ENCODE measurements at places on chromosomes 5 and 9.
A peak's percentile ranks its signal among the peaks of the same experiment; 100 is the strongest.

GRCh38 chr5:179180921-179181645, 120.9 kb downstream of the ZNF354C start:
- DNase-seq = no peak

DNA sequence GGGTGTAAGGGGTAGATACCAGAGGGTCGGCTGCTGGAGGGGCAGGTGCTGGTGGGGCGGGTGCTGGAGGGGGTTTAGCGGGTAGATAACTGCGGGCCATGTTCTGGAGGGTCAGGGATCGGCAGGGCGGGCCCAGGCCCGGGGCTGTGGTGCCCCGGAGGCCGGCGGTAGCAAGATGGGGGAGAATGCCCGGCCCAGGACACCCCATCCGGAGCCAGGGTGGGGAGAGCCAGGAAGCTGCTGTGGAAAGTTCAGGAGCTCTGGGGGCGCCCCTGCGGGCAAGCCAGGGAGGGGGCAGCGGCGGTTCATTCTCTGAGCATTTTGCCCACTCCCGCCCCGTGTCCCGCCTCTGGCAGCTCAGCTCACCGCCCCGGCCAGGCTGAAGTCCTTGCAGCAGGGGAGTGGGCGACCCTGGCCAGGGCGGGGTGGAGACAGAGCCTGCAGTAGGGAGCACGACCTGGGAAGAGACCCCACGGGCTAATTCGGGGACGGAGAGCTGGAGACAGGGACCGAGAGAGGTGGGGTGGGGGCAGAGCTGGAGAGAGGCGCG, 538 bp downstream of the PRRT1B start:
- no peak for DNase-seq

DNA sequence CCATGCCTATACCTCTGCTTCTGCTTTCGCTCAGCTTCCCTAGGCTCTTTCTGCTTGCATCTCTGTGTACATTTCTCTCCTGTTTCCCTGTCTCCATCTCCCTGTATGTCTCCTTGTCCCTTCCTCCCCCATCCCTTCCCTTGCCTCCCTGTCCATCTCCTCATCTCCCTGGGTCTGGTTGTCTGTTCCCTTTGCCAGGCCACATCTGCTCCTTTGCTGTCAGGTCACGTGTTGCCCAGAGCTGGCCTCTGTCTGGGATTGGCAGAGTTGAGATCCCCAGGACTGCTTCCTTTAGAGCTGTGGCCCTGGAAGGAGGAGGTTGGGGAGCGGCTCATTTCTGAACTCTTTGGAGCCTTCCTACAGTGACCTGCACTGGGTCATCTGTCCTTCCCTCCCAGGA, 31.8 kb upstream of the PTGS1 start:
- DNase-seq = no peak

- no peak for DNase-seq
These were observed 20.9 kb upstream of the OR5C1 start for GRCh38 chr9:122767817-122768216.

DNA sequence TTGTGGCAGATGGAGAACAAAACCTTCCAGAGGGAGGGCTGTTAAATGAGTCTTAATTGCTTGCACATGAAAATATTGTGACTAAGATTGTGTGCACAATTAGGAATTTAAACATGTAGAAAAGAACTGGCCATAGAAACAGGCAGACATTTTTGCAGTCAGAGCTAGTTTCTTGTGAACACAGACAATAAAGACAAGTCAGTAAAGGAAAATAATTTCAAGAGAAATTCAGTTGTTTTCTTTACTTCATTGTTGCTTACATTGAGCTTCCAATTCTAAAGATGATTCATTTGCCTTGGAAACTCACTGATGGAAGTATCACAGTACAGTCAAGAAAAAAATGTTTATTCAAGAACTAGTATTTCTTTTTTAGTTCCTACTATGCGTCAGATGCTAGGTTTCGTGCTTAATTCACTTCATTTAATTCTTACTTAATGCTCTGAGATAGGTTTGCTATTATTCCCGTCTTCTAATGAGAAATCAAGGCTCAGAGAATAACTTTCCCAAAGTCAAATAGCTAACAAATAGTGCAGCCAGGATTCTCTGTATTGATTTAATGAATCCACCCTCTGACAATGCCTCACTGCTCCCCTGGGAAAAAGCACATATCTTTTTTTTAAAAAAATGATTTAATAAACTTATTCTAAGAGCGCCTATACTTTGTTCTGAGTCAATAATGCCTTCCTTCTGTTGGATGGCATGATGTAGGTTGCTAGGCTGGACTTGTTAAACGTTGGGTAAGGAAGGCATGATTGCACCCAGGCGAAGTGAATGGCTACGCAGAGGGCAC, 581.4 kb downstream of the RAB3C start:
- DNase-seq = no peak

DNA sequence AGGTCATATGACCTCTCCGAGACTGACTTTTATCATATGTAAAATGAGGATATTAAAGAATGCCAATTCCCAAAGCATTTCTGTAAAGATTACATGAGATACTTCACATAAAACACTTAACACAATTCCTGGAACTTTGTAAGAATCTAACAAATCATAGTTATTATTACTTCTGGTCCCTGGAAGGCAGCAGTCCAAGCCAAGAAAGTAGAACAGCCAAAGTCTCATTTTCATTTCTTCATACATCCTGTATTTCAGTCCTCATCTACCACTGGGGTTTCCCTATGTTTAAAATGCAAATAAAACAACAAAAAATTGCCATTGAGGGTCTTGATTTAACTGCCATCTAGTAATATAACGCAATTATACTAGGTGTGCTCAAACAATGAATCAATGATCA, 179.5 kb downstream of the MARCHF11 start:
- DNase-seq = no peak

DNA sequence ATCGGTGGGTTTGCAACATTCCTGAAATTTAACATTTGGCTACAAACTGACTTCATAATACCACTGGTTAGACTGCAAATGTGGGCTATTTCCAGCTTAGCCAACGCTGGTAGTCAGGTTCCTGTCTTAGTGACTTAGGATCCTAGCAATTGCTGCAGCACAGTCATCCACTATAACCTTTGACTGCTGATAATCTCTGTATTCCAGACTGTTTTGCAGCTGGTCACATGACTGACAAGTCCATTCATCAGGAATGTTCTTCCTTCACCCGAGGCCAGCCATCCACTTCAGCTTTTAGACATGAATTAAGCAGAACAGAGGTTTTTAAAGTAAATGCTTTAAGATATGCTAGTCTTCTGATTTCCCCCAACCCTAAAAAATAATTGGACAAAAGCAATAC, 425.9 kb upstream of the MPDZ start:
- no peak for DNase-seq

DNA sequence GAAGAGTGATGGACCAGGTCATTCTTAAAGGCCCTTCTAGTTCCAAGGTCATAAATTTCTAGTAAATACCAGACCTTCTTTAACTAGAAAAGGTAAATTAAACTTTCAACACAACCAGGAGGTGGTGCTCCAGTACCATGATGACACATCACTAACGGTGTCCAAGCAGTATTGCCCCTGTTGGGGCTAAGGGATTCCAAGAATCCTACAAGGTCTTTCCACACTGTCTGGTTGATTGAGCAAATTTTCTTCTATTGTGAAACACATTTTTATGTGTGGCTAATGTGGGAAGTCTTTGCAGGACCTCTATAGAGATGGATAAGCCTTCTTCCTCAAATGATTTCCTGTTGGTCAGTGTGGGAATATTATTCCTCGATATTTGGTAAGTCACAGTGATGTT, 459.6 kb upstream of the PAPPA start:
- DNase-seq = no peak

GRCh38 chr9:4147476-4148230, 152.2 kb downstream of the GLIS3 start:
- no peak for DNase-seq

- DNase-seq = no peak
These were observed 56.8 kb downstream of the HMGCS1 start for GRCh38 chr5:43256261-43256966.

- DNase-seq = no peak
These were observed 215.6 kb downstream of the ADCY2 start for GRCh38 chr5:7611518-7611917.

DNA sequence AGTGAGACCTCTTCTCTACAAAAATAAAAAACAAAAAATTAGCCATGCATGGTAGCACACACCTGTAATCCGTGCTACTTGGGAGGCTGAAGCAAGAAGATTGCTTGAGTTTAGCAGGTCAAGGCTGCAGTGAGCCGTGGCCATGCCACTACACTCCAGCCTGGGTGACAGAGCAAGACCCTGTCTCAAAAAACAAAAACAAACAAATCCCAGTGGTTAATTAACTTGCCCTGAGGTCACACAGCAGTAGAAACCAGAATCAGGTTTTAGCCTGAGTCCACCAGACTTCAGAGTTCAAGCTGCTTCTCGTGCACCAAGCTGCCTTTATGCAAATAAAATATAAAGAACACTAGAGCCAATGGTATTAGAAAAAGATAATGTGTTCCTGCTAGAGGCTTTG, 169.7 kb downstream of the GOLPH3 start:
- DNase-seq = no peak

- no peak for DNase-seq
These were observed 462.9 kb downstream of the CDK5RAP2 start for GRCh38 chr9:120117081-120117480.

GRCh38 chr5:175820230-175820629, 51.1 kb upstream of the CPLX2 start:
- no peak for DNase-seq

GRCh38 chr5:84715686-84716085, 331.0 kb upstream of the EDIL3 start:
- no peak for DNase-seq

- DNase-seq = peak; percentile 76
These were observed 1.9 kb upstream of the SQSTM1 start for GRCh38 chr5:179818746-179819295.

GRCh38 chr5:115686738-115687074, 60.9 kb upstream of the TMED7 start:
- no peak for DNase-seq

GRCh38 chr5:32217886-32218396, 43.8 kb upstream of the GOLPH3 start:
- DNase-seq = no peak

DNA sequence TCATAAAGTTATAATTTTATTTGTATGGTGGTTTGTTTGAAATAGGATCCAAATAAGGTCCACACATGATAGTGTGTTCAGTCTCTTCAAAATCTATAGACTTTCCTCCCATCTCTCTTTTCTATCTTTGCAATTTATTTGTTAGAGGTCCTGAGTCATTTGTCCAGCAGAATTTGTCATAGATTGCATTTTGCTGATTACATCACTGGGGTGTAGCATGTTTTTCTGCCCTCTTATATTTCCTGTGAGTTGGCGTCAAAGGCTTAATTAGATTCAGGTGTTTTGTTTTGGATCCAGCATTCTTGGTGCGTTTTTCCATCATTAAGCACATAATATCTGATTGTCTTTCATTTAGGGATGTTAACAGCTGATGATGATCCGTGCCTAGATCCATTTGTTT, 15.0 kb downstream of the CYFIP2 start:
- no peak for DNase-seq

DNA sequence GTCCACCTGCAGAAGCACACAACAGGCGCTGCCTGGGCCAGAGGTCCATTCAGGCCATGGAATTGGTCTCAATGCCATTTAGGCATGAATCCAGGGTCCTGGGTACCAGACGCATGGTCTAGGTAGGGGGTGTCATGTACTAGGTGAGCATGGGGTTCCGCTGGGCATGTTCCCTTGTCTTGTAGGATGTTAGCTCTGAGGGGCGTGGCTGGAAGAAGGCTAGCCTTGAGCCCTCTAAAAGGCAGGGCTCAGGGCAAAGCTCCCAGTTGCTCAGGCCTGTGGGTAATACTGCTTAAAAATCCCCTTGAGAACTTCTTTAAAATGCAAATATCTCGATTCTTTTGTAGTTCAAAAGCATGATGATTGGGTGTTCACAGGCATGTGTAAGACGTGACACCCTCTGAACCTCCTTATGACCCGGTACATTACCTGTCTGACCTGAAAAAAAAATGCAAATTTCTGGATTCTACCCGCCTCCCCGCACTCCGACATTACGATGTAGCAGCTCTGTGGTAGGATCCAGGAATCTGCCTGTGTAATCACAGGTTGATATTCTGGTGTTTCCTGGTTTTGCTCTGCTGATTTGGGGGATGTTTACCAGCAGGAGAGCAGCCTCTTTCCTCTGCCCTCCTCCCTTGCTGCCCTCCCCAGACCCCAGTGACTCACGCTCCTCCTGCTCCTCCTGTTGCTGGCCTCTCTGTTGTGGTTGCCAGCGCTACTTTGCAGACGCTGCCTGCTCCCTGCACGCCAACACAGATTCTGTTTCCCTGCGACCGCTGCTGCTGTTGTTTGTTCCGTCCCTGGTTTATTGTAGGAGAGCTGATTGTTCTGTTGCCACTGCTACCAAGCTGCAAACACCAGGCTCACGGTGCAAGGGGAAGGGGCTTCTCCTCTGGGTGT, 5.7 kb downstream of the TMC1 start:
- peak; percentile 72 for DNase-seq

GRCh38 chr5:180521591-180521990, 27.4 kb downstream of the CNOT6 start:
- no peak for DNase-seq

- no peak for DNase-seq
These were observed 82.7 kb downstream of the SHC3 start for GRCh38 chr9:89095761-89096528.

DNA sequence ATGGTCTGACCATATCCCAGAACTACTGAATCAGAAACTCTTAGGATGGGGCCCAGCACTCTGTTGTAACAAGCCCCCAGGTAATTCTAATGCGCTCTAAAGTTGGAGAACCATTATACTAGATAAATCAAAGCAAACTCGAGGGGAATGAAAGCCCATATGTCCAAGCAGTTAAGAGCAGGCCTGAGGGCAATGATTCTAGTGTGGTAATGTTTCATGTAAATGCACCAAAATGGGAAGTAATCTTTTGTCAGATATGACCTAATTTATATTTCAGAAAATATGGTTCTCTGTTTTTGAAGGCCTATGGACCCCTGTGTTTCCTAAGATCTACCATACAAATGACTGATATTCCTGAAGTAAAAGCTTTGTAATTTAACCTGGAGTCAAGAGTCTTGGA, 108.0 kb upstream of the PTGER4 start:
- no peak for DNase-seq

- DNase-seq = no peak
These were observed 691 bp downstream of the FCHO2 start for GRCh38 chr5:72956324-72957140.

DNA sequence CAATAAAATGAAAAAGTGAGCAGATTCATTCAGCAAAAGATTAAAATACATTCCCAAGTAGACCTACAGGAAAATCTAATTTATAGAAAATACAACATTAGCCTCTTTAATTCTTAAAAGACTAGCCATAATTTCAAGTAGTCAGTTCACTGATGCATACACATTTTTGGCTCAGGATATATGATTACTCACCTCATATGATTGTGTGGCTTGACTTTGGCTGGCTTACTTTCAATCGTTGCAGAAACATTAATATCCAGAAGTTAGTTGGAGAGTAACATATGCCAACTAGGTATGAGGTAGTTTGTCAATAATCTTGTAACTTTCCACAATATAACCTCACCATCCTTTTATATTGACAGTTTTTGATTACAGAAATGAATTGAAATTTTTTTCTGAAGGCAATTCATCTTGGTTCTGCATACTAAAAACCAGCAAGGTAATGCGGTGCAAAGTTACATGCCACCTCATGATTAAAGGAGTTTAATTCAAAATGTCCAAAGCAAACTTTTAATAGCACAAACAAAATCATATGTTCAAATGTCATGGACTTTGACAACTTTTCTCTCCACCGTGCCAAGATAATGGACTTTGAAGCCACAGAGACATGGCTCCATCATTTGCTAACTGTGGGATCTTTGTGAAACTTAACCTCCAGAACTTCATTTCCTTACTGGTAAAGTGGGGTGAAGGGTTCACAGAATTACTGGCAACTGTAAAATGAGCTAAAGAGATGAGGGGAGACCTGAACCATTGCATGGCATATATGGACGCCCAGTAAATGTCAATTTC, 76.6 kb upstream of the PAM start:
- DNase-seq = no peak
